Stimulated activated naive CD4-positive, alpha-beta T cell treated with Interleukin-2 at 50 U/mL for 16 hours (primary cell): ENCODE measurements at places on chromosomes 11 and 22.
A peak's percentile ranks its signal among the peaks of the same experiment; 100 is the strongest.

DNA sequence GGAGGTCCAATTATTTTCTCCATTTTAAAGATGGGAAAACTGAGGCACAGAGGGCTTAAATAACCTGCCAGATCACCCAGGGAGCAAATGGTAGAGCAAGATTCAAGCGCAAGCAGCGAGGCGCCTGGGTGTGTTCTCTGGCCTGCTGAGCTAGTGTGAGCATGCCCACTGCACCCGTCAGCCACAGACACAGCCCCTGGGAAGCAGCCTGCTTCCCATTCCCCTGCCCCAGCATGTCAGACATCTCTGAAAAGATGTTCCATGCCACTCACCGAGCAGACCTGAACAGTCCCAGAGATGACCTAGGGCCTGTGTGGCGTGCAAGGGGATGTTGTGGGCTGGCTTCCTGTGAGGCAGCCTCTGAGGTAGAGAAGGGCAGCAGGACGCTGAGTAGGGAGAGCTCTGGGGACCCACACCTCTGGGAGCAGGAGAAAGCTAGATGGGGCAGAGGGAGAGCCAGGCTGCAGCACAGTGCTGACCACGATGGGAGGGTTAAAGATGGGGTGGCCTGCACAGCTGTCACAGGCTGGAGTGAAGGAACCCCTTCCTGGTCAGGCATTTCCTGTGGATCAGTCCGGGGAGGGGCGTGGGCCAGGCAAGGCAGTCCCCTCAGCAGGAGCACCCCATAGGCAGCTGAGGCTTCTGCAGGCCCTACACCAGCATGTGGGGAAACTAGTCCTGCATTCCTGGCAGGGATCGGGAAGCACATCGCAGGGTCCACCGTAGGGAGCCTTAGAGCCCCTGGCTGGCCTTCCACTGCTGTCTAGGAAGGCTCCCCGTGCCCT is 101.4 kb downstream of the GALNT18 start:
- no peak for DNase-seq

DNA sequence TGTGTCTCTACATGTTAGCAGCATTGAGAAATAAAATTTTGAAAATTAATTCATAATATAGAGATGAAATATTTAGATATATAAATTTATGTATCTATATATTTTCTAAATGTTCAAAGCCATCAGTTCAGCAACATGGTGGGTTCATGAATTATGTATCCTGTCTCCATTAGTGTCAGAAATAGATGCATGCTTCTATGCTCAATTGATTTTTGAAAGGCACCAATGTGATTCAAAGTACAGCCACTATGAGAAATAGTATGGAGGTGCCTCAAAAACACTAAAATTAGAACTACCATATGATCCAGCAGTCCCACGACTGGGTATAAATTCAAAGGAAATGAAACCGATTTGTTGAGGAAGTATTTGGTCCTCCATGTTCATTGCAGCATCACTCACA is 128.6 kb upstream of the SYN3 start:
- DNase-seq: no peak

GRCh38 chr11:44515048-44515447 is 50.4 kb upstream of the CD82 start:
- DNase-seq: no peak

DNA sequence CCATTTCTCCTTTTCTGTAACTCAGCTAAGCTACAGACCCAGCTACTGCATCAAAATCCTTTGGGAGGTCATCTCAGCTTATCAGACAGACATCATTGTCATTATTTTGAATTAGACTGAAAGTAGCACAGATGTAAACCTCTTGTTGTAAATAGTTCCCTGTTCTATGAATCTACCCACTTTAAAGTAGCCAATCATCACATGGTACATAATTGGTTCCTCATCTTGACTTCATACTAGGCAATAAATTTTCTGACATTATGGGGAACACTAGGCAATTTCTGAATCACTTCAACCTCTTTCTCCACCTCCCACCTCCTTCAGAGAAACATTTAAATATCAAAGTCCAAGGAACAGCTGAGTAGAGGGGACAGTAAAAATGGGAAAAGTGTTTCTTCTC is 47.9 kb downstream of the MPPED2 start:
- DNase-seq: no peak

DNA sequence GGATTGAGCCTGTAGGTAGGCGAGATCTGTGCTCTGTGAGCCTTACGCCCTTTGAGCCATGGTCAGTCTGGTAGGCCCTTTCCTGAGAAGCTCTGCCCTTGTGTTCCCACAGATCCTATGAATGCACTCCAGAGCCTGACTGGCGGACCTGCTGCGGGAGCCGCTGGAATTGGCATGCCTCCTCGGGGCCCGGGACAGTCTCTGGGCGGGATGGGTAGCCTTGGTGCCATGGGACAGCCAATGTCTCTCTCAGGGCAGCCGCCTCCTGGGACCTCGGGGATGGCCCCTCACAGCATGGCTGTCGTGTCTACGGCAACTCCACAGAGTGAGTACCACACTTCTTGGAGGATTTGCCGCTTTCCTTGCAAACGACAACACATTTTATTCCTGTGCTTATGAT is 47.4 kb downstream of the MED15 start:
- DNase-seq: no peak

- DNase-seq: no peak
Measured at GRCh38 chr11:116981266-116981885, 116.9 kb downstream of the SIK3 start.

DNA sequence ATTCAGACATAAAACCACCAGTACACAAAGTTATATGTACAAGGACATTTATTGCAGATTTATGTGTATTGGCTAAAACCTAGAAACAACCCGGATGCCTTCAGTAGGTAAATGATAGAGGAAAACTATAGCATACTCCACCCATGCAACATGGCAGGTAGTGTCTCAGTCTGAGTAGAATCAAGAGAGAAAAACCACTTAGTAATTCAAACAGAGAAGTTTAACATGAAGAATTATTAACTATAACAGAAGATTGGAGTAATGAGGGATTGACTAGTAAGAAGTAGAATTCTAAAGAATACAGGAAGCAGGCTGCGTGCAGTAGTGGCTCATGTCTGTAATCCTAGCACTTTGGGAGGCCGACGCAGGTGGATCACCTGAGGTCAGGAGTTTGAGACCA is 16.2 kb upstream of the SPTY2D1 start:
- no peak for DNase-seq

- DNase-seq: no peak
Measured at GRCh38 chr11:127709960-127710359, 709.4 kb upstream of the KIRREL3 start.

- DNase-seq: no peak
Measured at GRCh38 chr22:47148956-47149728, 386.7 kb downstream of the TBC1D22A start.

GRCh38 chr22:19872779-19873137 is 18.1 kb upstream of the GNB1L start:
- DNase-seq: no peak

- DNase-seq: no peak
Measured at GRCh38 chr22:30283342-30283741, 6.0 kb downstream of the CASTOR1 start.

- DNase-seq: no peak
Measured at GRCh38 chr22:47299863-47300697, 537.6 kb downstream of the TBC1D22A start.

DNA sequence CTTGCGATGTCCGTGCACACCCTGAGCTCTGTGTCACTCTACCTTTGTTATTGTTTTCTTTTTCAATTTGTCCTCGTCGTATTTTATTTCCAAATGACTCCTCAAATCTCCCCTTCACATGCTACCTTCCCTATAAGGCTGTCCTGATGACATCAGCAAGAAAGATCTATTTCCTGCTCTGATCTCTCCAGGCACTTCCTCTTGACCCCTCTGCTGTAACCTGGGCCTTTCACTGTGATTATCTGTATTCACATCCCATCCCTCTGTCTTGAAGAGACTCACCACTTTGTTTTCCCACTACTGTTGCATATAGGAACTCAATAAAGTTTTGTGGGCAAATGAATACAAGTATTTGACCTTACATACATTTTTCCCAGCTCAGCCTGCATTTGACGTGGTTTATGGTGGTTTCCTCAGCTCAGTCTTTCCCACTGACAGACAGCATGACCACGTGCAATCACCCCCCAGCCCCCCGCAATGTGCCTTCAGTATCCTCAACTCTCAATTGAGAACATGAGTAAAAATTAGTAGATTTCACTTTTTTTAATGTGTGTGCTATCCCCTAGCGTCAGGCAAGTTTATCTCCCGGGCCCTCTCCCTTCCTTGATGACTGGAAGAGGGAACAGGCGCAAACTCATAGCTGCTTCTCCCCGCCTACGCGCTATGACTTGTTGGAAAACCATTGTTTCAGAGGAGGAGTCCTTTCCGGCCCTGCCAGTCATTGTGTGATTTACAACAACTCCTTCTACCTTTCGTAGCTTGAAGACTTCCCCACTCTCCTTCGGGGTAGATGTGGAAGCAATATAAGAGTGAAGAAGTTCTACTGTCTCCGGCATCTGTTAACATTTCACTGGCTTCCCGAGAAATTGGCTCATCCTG is 498.5 kb downstream of the NTM start:
- no peak for DNase-seq

GRCh38 chr22:36067235-36067558 is 38.6 kb upstream of the RBFOX2 start:
- DNase-seq: no peak

DNA sequence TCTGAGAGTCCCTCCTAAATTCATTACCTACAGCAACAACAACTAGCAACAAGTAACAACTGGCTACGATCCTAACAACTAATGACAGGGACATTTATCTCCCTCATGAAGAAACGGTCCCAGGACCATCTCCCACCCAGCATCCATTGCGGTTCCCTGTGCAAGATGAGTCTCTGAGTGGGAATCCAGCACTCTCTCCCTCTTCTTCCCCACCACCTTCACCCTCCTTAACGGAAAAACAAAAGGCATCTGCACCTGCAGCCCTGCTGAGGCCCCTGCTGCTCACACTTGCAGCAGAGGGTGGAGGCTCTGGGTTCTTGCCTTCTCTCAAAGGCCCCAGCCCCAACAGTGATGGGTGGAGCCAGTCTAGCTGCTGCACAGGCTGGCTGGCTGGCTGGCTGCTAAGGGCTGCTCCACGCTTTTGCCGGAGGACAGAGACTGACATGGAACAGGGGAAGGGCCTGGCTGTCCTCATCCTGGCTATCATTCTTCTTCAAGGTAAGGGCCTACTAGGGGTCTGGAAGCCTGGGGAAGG is at the start of gene CD3G:
TSS of gene CD3G (plus strand) at position 364 of the 535 bp plus-strand sequence. CDS start at position 444, 80 bp downstream.
- DNase-seq: peak; percentile 54

- DNase-seq: no peak
Measured at GRCh38 chr22:49592780-49593501, 234.7 kb downstream of the BRD1 start.

DNA sequence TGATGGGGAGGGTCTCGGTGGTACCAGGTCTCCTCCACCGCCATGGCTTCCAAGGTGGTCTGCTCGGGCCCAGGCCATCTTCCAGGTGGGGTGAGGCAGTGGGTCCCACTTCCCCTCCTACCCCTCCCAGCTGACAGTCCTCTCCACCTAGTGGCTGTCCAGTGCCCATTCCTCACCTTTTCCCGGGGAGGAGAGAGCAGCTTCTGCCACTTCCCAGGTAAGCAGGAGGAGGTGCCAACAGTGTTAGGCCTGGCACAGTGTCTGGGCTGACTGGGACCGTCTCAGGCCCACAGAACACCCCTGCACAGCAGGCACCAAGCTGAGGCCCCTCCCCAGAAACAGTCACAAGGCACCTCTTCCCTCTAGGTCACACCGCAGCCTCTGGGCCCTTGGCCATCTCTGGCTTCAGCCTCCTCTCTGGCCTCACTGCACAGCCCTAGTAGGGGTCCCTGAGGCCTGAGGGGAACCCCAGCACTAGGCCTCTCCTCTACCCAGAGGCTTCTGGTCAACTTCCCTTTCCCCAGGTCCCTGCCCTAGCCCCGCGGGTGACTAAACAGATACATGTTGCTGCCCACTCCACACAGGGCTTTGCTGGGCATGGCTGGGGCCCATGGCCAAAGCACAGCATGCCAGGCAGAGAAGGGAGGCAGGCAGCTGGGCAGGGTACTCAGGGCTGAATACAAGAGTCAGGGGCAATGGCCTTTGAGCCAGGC is 2.3 kb upstream of the ANKRD13D start:
- no peak for DNase-seq

DNA sequence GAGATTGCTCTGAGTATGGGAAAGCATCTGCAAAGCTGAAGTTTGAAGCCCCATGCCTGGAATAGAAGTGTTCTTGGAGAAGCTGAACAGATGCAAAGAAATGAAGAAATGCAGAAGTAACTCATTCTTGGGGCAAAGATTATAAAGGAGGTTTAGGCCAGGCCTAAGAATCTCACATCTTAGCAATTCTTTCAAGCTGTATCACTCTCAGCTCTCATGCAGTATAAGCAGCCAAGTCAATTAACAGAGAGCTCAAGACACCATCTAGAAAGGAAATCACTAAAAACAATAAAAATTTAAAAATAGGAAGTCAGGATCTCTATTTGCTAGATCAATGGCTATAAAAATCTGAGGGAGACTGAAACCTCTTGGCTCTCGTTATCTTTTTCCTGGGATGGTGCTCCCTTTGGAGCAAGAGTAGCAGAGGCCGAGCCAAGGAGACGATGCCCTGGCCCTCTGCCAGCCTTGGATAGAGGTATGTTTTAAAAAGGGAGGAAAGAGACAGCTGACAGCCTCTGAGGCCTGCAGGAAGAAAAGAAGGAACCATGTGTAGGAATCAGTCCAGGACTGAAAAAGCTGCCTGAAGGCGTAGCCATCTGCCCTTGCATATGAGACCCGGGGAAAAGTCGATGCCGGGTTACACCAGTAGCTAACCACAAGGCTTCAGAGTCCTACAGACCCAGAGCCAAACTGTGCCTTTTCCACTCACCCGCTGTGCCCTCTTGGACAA is 229.8 kb downstream of the BLID start:
- no peak for DNase-seq

GRCh38 chr11:121688055-121688491 is 235.3 kb upstream of the SORL1-AS1 start:
- no peak for DNase-seq

- DNase-seq: no peak
Measured at GRCh38 chr22:36010882-36011281, 17.7 kb downstream of the RBFOX2 start.

DNA sequence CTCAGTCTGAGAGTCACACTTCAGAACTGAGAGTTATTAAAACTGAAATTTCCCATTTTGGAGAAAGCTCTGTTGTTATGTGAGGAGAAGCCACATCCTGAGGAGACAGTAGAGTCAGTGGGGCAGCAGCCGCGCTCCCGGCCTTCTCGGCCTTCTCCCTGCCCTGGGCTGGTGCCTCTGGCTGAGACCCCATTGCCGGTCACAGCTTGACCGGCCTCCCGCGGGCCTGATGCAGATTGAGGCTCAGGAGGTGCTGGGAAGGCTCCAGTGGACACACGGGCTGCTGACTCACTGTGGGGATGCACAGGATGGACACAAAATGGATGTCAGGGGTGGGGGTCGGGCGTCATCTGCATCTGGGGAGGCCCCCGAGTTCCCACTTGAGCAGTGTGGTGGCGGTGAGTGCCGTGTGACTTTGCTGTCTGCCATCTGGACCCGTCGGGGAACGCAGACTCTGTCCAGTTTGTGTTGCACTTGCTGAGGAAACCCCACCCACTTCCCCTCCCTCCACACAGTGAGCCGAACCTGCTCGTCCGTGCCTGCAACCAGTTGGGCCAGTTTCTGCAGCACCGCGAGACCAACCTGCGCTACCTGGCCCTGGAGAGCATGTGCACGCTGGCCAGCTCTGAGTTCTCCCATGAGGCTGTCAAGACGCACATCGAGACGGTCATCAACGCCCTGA is 50.1 kb downstream of the MUC6 start:
- no peak for DNase-seq
